ENCODE measurements at places on chromosomes 11 and 22. TPM values are rescaled to one million over a fixed set of nuclear protein-coding genes. Genes with fewer than 3 reads are reported as not detected.
A peak's percentile ranks its signal among the peaks of the same experiment; 100 is the strongest.

Gene HBE1
- not detected for total RNA-seq

Gene IGSF9B
- total RNA-seq: 24.6 TPM

Gene OR8D4
- total RNA-seq: not detected

Gene CRYBB2
- not detected for total RNA-seq

Gene SSTR3
- 9.3 TPM for total RNA-seq

Gene HPX
- not detected for total RNA-seq

Gene CADM1
- total RNA-seq: 1.5 TPM

DNA sequence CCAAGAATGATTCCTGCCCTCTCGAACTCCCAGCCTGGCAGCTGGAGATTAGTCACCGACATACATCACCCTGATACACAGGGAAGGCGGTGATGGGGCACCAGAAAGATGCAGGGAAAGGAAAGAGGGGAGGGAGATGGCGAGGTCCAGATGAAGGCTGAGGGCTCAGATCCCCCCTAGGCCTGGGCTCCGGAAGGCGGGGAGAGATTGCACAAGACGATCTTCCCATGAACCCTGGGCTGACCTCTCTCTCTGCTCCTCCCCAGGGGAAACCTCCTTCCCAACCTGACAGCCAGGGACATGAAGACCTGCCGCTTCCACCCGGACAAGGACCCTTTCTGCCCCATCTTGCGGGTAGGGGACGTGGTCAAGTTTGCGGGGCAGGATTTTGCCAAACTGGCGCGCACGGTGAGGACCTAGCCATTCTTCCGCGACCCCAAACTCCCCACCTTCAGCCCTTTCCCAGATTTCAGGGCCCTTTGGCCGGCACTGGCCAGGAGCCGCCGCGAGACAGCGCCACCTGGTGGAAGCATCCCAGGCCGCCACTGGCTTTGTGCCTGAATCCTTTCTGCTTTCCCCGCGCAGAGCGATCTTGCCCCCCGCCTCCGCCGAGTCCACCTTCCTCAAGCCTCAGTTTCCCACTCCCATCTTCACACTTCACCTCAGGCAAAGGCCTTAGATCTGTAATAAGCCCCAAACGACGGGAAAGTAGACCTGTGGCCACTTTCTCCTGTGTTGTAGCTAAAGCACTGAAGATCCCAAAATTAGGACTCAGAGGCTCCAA, 11.5 kb downstream of the P2RX3 start:
- peak; percentile 73 for DNase-seq

DNA sequence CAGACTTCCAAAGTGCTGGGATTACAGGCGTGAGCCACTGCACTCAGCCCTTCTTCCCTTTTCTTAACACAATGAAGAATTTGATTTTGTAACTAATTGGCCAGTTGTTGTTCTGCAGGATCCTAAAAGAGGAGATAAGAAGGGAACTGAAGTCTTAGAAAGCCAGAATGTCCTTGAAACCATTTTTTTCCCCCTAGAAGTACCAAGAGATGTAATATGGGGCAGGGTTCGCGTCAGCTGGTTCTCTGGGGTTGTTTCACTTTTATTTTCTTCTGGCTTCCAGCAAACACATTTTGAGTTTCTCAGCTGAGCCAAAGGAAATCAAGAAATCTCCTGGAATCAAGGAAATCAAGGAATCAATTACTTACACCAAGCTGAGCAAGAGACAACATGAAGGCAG, 7.6 kb upstream of the NUCB2 start:
- no peak for DNase-seq

GRCh38 chr22:46651316-46651715, 31.1 kb downstream of the GRAMD4 start:
- no peak for DNase-seq

- DNase-seq: no peak
Observed at GRCh38 chr11:94791216-94791889, 23.2 kb downstream of the AMOTL1 start.

GRCh38 chr11:35783809-35784208, 121.2 kb downstream of the TRIM44 start:
- DNase-seq: no peak

DNA sequence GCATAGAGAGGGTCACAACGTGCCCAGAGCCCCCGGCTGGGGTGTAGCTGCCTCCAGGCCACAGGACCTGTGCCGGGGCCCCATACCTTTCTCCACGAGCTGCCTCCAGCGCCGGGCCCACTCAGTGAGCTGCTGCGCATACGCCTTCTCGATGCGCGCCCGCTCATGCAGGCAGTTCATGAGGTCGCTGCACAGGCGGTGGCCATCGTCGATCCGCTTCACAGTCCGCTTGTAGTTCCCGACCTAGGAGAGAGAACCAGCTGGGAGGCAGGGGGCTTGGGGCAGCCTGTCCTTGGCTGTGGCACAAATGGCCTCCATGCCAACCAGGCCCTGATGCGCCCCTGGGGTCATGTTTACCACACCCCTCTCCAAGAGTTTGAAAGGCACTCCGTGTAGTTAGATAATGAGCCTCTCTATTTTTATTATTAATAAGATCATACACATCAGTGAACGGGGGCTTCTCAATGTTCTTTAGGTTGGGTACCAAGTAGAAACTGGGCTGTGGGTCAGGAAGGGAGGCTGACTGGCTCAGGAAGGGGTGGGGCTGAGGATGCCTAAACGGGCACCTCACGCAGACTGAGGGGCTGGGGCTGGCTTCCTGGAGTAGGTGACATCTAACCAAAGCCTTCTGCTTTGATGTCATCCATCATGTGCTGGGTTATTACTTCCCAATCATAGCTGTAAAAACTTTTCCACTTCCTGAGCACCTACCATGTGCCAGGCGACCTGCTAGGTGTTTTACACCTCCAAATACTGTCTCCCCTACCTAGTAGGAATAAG, 36.5 kb upstream of the ARFGAP3 start:
- peak; percentile 24 for DNase-seq

DNA sequence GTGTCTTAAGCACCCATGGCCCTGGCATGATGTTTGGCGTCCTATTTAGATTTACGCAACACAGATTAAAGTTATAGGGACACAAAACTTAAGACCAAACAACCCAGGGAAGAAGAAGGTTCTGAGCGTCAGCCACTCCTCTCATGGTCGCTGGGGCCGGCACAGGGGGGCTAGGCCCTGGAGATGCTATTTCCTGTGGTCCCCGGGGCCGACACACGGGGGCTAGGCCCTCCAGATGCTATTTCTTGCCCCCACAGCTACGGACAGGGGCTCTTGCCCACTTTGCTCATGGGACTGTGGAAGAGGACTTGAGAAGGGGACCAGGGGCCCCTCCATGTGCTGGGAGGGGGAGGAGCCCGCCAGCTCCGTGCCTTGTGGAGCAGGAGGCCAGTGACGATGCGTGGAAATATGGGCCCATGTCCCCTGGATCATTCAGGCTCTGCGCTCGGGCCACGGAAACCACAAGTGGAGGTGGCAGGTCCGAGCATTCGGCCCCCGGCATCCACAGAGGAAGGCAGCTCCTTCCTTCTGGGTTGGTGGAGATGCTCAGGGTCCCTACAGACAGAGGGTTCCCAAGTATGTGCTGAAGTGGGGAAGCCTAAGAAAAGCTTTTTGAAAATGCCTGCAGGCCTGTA, 711.1 kb downstream of the BRD1 start:
- DNase-seq: no peak

- no peak for DNase-seq
Observed at GRCh38 chr11:62433141-62433903, 14.5 kb downstream of the SCGB1A1 start.

- no peak for DNase-seq
Observed at GRCh38 chr11:10875430-10876021, 17.7 kb upstream of the ZBED5 start.
